ENCODE measurements at places on chromosomes 1 and 21.

GRCh38 chr1:22055463-22055862, 3.0 kb downstream of the CDC42 start:
- DNase-seq, result no peak

- no peak for DNase-seq
Measured at GRCh38 chr1:227742738-227743715, 7.8 kb downstream of the SNAP47 start.

DNA sequence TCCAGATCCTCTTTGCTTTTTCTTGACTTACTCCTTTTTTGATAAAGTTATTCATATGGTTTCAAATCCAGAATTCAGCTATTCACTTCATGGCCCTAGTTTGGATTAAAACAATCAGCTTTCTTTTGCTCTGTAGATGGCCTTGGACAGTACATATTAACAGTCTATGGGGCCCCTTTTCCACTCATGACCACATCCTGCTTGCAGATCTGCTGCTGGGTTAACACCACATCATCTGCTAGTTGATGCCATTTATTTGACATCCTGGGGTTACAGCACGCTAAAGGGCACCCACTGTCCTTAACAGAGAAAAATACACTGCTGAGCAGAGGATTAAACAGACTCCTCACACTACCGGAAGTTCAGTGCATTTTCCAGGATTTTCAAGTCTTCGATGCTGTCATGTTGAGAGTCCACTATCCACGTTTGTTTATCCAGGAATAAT, 941 bp upstream of the IFI16 start:
- DNase-seq, result peak; percentile 90

DNA sequence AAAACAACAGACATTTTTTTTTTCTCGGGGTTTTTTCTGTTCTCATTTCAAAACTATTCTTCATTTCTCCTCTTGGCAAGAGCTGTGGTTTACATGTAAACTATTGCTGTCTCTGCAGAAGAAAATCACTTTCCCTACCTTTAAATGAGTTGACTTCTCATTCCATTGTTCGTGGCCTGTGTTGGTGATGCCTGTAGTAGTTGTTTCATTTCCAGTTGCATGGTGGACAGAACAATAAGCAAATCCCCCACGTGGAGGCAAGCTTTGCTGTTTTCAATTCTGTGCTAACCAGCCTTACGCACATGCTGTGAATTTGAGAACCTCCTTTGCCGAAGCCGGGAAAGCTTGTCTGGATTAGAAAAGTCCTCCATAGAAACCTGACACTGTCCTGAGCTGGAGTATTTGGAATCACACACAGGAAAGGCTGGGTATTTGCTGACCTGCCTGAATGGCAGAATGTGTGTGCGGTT, 26.2 kb upstream of the MAP3K7CL start:
- DNase-seq, result no peak

- DNase-seq, result no peak
Measured at GRCh38 chr1:47410068-47410455, 6.0 kb upstream of the FOXE3 start.

DNA sequence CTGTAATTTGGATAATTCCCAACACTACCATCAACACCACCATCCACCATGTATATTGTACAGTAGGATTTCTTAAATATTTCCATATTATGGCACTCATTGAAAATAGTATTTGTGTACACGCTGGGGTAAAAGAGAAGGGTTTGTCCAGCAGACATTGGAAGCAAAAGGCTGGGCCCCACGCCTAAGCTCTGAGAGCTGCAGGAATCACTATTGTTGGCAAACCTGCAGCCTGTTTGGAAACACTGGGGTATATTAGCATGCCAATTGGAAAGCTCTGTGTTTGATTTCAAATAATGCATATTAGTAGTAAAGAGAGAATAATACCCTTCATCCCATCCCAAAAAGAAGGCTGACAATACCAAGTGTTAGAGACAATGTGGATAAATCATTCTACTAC, 81.5 kb upstream of the DPYD start:
- DNase-seq, result no peak

- DNase-seq, result no peak
Measured at GRCh38 chr1:228897901-228898300, 162.6 kb downstream of the RHOU start.

DNA sequence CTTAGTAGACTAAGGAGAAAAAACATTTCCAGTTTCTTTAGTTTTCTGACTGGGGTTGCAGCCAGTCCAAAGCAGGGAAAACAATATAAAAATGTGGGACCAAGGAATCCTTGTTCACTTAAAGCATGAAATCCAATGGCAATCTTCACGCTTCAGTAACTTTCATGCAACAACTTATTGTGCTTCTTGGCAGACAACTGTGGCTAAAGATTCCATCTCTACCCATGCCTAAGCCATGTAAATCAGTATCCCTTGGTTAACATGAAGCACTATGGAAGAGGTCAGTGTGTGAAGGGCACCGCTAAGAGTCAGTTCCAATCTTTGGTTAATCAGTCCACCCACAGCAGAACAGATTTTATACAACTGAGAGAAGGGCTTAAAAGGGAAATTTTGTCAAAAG, 201.8 kb upstream of the GREM2 start:
- no peak for DNase-seq

GRCh38 chr1:217389895-217390294, 241.0 kb downstream of the GPATCH2 start:
- DNase-seq, result no peak

DNA sequence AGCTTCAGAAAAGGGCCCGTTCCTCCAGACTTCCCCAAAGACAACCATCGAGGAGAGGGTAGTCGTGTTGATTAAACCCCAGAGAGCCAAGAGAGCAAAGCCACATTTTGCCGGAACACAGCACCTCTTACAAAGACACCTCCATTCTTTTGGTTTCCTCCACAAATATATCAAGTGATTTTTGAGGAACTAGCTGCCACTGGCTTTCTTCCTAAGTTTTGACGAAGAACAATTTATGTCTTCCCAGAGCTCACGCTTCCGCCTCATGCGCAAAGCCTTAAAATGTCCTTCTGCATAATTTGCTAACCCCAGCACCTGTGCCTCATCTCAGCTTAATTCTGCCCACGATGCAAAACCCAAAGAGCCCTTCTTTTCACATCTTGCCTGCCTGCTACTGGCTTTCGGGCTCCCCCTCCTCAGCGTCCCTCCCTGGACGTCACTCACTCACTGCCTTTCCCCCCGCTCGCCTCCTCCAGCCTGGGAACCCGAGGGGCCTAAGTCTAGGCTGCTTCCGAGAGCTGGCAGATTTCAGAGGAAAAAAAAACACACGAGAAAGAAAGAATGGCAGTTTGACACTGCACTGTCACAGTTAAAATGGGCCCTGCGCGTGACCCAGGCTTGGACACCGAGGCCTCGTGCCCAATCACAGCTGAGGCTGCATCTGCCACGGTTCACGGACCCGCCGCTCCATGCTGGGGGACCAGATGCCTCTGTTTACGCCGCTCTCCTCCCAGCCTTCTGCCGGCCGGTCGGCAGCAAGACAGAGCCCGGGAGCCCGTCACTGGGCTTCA, 77.6 kb upstream of the IFNAR2 start:
- no peak for DNase-seq

- no peak for DNase-seq
Measured at GRCh38 chr1:211923095-211923494, 92.5 kb upstream of the LPGAT1 start.

Measured in activated CD4-positive, alpha-beta T cell treated with anti-CD3 and anti-CD28 coated beads, Interleukin-2, amount 10 ng/mL, durations not matched to agents 24 days and 14 days (primary cell).